ENCODE measurements at places on chromosomes 7 and 10.
A peak's percentile ranks its signal among the peaks of the same experiment; 100 is the strongest.

- DNase-seq = no peak
Measured at GRCh38 chr10:58867683-58868082, 308.8 kb upstream of the PHYHIPL start.

GRCh38 chr10:14740684-14741247 lies 33.9 kb downstream of the FAM107B start:
- DNase-seq = peak; percentile 76

DNA sequence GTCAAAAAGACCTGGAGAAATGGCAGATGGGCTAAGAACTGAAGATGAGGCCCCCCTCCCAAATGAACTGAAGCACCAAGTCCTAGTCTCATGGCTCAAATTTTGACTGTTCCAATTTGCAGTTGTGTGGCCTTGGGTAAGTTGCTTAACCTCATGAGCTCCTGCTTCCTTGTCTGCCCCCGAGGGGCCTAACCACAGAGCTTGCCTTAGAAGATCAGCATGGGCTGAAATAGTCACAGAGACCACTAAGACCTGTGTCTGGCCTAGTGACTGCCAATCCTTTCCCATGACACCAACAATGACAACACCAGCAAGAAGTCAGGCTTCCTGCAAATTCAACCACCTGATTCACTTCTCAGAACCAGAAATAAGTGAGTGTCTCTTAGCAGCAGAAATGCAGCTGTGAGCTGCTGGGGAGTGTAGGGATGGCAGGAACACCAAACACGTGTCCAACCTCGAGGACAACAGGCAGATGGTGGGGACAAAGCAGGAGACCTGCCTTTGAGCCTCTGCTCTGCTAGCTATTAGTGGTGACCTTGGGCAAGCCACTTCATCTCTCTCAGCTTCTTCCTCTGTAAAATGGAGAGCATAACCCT lies 23.7 kb downstream of the CRHR2 start:
- DNase-seq = no peak

- no peak for DNase-seq
Measured at GRCh38 chr7:82443036-82443546, 486 bp downstream of the CACNA2D1 start.

DNA sequence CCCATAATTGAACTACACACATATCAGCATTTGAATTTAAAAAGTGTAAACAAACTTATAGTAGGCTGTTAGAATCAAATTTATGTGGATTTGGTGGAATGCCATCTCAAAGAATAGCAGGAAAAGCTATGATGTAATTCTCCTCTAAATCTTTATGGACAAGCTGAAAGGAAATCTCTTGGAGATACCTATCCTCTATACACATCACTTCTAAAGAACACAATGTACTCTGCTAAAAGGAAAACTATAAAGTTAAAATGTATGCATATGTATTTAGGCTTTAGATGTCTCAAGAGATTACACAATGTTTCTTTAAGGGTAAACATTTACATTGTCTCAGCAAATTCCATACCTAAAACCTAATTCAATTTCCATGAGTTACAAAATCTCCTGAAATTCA lies 323.3 kb downstream of the CRPPA start:
- no peak for DNase-seq

DNA sequence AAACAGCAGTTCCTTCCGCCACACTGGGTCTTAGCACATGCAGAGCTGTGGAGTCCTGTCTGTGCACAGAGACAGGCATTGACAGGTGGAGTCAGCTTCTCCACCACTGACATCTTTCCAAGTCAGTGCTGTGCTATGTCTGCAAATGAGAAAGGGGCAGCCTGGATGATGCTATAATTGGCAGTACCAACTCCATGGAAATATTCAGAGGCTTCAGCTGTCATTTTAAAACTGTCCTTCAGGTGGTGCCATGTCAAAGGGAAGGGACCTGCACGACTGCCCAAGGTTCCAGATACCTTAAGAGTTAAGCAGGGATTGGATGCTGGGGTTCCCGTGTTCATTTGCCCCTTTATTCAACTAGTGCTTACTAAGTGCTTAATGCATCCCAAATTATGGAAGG lies 258.0 kb upstream of the PRKCQ start:
- peak; percentile 11 for DNase-seq

- DNase-seq = no peak
Measured at GRCh38 chr10:132395704-132396493, 1.1 kb upstream of the PWWP2B start.

DNA sequence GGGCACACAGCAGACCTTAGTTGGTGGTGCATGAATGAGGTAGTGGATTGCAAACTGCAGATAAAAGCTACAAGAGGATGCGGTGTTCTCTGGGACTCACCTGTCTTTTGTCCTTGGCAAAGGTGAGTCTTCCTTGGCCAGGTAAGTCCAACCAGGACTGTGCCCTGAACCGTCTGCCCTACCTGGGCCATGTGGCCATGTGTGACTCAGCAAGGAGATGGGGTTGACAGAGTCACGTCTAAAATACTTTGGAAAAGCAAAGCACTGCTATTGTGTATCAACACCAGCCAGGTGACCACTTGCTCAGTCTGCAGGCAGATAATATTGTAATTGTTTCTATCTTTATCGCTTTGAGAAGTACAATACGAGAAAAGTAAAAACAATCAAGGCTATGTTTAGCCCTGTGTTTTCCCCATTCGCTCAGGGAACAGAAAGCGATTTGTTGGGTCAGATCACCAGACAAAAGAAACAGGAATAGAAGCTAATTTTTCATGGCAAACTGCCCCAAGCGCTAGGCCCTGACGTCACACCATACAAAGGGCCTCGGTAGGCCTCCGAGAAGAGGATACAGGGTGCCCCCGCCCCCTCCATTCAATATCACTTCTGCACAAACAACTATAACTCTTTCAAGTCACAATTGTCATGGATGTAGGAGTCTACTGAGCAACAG lies 57.3 kb downstream of the FAM53B start:
- DNase-seq = no peak

- peak; percentile 59 for DNase-seq
Measured at GRCh38 chr7:36037121-36037662, 115.9 kb upstream of the EEPD1 start.

DNA sequence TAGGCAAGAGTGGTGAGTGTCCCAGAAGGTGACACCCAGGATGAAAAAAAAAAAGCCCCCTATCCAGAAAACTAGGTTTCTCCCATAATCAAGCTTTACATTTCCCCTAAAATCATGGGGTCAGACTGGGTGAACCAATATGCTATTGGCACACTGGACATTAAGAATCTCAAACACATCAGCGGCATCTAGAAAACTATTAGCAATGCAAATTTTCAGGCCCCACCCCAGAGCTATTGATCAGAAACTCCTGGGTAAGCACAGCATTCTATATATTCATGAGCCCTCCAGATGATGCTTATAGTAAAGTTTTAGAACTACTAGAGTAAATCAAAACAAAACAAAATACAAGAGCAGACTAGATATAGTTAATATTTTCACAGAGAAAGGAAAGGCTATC lies 36.4 kb downstream of the IQUB start:
- DNase-seq = no peak

DNA sequence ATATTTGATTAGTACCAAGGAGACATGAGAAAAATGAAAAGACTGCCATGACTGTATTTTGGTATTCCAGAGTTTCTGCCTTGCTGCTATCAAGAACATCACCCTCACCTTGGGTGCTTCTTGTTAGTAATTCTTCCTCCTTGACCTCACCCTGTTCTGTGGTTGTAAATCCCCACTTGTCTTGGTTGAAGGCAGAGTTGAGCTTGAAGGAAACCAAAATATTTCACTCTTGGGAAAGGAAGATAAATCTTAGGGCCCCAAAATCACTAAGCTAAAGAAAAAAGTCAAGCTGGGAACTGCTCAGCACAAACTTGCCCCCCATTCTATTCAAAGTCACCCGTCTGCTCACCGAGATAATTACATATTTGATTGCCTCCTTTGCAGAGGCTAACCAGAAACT lies 20.6 kb upstream of the AKR1C3 start:
- DNase-seq = no peak

- DNase-seq = no peak
Measured at GRCh38 chr10:124175701-124176348, 82.4 kb upstream of the CHST15 start.

DNA sequence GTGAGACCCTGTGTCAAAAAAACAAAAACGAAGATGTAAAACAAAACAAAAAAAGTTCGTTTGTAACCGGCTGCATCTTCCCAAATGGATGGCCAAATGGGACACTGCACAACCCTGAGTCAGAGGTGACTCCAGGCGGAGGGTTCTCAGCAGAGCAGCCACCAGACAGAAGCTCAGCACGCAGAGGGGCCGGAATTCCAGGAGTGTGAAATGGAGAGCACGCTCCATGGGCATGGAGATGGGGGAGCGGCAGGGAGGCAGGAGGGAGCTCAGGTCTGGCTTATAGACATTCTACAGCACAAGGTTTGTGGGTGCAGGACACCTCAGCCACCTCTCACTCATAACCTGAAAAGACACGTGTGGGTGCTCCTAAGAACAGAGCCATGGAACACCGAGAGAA lies 227.0 kb downstream of the MAD1L1 start:
- no peak for DNase-seq

DNA sequence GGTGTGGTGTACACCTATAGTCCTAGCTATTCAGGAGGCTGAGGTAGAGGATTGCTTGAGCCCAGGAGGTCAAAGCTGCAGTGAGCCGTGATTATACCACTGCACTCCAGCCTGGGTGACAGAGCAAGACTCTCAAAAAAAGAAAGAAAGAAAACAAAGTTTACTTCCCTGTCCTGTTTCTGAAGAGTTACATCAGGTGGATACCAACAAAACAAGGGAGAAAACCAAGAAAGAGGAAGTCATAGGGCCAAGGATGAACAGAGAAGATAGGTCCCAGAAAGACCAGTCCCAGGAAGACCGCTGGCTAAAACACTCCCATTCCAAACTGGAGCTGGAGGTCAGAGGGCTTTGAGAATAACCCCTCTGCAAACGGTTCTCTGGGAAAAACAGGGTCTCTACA lies 13.5 kb downstream of the MACROH2A2 start:
- DNase-seq = no peak

DNA sequence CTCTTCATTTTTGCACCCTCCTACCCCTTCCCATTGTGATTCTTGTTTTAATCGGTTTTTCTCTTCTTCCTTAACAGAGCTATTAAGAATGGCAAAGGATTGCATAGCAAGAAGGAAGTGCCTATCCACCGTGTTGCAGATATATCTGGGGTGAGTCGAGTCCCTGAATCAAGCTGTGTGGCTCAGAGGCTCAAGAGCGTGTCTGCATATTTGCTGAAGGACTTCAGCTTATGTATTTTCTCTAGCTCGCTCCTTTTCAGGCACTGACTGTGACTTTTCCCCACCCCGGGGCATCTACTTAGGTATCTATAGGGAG lies 126.6 kb downstream of the LRRC4 start:
- DNase-seq = no peak

GRCh38 chr7:153320681-153321080 lies 561.1 kb downstream of the ACTR3B start:
- no peak for DNase-seq

DNA sequence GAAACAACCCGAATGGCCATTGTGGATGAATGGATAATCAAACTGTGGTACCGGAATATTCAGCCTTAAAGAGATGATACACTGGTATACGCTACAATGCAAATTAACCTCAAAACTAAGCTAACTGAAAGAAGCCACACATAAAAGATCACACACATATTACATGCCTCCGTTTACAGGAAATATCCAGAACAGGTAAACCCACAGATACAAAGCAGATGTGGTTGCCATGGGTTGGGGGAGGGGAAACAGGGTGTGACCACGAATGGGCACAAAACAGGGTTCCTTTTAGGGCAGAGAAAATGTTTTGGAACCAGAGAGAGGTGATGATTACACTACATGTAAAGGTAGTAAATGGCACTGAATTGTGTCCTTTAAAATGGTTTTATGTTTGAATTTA lies 16.6 kb downstream of the ESYT2 start:
- DNase-seq = no peak

DNA sequence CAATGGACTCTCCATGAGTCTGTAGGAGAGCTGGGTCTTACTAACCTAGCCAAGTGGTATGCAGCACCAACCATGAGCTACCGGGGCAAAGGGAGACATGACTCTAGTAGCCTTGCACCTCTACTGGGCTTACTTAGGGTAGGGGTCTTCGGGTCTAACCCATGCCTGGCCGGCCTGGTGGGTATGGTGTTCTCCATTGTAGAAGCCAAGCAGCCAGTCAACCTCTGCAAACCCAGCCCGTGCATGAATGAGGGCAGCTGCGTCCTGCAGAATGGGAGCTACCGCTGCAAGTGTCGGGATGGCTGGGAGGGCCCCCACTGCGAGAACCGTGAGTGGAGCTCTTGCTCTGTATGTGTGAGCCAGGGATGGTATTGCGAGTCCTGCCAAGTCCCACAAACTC lies 51.0 kb downstream of the VWA2 start:
- no peak for DNase-seq

- peak; percentile 23 for DNase-seq
Measured at GRCh38 chr7:69283421-69283820, 314.9 kb upstream of the AUTS2 start.

DNA sequence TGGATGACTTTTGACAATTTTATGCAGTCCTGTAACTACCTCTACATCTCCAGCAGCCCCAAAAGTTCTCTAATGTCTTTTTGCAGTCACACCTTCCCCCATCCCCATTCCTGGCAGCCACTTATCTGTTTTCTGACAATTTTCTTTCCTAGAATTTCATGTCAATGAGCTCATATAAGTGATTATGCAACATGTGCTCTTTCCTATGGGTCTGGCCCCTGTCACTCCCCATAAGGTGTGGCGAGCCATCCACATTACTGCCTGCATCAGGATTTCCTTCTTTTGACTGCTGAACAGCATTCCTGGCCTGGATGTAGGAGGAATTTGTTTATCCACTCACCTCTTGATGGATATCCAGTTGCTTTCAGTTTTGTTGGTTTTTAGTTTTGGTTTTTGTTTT lies 146.7 kb upstream of the MGMT start:
- no peak for DNase-seq

- DNase-seq = no peak
Measured at GRCh38 chr10:44307691-44308090, 77.2 kb downstream of the CXCL12 start.

- no peak for DNase-seq
Measured at GRCh38 chr10:27747096-27747451, 1.5 kb upstream of the MKX start.

- no peak for DNase-seq
Measured at GRCh38 chr7:96707901-96708774, 1.5 kb downstream of the SEM1 start.

- DNase-seq = no peak
Measured at GRCh38 chr7:12256090-12256489, 45.0 kb downstream of the TMEM106B start.

GRCh38 chr10:49745756-49746155 lies 16.4 kb downstream of the OGDHL start:
- DNase-seq = no peak

DNA sequence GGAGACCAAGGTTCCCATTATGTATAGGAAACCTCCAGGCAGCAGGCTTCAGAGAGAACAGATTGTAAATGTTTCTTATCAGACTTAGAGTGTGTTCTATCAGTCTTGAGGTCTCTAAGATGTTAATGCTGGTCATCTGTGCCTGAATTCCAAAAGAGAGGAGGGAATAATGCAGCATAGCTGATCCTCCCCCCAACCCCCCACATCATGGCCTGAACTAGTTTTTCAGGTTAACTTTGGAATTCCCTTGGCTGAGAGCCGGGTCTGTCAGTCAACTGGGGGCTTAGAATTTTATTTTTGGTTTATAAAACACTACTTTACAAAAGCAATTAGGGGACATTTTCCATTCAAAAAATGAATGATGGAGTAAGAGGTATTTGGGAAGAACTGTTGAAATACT lies 184.3 kb downstream of the NEBL start:
- DNase-seq = no peak

- no peak for DNase-seq
Measured at GRCh38 chr10:870564-871166, 60.8 kb downstream of the LARP4B start.
